Esophagus squamous epithelium (tissue), 5 donors: ENCODE measurements at places on chromosomes 1 and 21.

GRCh38 chr1:68231627-68232288 is 565 bp downstream of the WLS start:
- no peak for DNase-seq

- no peak for DNase-seq
These were observed 794 bp downstream of the NID1 start for GRCh38 chr1:236063919-236064673.

GRCh38 chr1:30728832-30729638 is 5.7 kb upstream of the MATN1 start:
- no peak for DNase-seq

DNA sequence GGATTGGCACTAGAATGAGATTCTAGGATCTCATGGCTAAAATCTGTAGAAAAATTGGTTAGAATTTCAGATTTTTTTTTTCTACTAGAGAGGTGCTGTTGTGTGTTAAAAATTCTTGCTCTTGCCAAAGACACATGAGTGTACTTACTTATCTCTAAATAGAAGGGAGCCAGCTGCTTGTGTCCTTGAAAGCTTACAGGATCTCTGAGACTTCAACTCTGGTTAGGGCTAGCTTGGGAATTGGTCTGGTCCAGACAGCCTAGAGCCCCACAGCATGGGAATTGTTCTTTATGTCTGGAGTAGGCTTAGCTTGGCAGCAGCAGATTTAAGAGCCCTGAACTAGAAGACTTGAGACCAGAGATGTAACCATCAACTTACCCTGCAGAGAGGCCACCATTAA is 37.3 kb downstream of the MACO1 start:
- DNase-seq = no peak

GRCh38 chr1:162228586-162228985 is 148.1 kb downstream of the SPATA46 start:
- DNase-seq = no peak

GRCh38 chr1:1115136-1115785 is 628 bp downstream of the C1orf159 start:
- DNase-seq = no peak

- DNase-seq = no peak
These were observed 28.8 kb downstream of the SAMD13 start for GRCh38 chr1:84330125-84330984.

- DNase-seq = no peak
These were observed 6.4 kb upstream of the LGR6 start for GRCh38 chr1:202187041-202187671.

DNA sequence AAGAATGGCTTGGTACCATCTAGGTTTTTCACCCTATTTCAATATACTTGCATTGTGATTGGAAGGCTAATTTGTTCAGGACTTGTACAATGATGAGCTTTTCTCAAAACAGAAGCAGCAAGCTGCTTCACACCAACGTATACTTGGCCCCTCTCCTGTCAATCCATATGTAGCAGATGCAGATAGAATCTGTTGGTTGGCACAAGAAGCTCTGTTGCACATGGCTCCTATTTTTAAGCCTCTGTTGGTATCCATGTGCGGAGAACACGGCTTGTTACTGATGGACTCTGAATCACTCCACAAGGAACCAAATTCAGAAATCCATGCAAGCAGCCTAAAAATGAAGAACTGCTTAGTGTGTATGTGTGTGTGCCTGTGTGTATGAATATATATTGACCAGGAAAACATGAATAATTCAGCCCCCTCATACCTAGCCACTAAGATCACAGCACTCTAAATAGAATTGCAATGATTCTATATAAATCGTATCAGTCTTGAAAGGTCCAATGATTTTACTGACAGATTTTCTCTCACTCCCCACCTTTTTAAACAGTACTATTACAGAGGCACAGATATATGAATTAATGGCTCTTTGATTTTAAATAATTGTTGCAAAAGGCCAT is 258.4 kb upstream of the DPYD start:
- DNase-seq = no peak

DNA sequence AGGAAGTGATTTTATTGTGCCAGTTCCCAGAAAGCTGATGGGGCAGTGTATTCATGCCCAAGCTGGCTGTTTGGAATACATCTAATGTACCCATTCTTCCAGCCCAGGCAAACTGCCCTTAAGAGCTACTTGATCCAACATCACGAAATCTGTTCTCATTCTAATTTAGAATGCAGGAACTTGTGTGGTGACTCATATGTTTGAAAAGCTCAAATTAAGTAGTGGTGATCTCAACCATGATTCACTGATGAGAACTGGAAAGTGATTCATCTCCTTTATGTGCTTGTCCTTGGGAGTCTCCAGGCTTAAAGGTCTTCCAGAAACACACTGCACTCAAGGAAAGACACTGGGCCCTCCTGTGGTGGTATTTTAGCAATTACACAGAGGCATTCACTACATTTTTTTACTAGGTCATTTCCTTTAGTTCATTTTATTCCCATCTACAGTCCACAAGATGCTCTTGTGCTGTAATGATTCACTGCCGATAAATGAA is 65.4 kb downstream of the RPE65 start:
- DNase-seq = no peak

DNA sequence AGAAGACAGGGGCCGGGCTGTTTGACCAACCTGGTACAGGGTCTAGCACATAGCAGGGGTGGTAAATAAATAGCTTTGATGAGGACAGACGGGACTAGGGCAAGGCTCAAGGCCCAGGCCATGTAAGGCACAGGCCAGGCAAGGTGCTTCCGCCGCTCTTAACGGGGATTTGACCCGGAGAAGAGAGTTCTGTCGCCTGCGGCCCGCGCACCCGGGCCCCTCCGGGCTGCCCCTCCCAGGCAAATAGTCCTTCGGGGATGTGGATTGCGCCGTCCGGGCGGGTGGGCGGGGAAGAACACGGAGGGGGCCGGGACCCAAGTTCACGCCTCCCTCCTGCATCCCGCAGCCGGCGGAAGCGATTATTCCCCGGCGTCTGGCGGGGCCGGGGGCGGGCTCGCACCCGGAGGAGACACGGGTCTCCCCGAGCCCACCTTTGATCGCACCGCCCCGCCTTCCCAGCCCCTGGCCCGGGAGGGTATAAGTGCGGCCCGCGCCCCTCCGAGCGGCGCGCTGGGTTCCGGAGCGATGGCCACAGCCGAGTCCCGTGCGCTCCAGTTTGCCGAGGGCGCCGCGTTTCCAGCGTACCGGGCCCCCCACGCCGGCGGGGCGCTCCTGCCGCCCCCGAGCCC is at the start of gene MIXL1:
MIXL1 (plus strand) TSS at position 508 of the 629 bp plus-strand sequence; CDS start at position 526, 18 bp downstream.
- DNase-seq = no peak

GRCh38 chr1:182406012-182406411 is 5.5 kb upstream of the TEDDM1 start:
- no peak for DNase-seq

DNA sequence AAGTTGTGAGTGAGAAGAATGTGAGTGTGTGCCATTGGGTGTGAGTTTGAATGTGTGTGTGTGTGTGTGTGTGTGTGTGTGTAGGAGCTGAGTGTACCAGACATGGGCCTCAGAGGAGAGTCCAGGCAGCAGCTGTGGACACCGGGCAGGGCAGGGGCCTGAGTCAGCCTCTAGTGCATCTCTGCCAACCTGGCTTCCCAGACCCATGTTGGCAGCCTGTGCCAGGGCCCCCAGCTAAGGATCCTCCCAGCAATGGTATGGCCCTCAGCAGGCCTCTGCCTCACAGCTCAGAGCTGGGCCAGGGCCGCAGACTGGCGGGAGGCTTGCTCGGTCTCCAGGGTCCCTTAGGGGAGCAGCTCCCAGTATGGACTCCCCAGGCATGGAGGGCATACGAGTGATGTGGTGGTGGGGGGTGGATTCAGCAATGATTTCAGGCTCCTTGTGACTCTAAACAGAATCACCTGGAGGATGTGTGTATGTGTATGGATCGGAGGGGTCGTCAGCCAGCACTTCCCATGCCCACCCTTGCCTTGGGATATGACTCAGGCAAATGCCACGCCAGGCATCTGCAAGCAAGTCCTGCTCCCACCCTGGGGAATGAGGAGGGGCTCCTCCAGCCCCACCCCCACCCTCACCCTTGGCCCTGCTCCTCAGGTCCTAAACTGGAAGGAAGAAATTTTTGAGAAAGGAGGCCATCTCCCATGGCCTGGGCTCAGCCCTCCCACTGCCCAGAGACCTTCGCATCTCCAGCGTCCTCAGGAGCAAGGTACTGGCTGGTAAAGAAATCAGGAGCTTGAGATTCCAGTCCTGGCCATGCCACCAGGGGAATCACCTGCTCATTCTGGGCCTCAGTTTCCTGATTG is 1.8 kb upstream of the FOXO6 start:
- DNase-seq = no peak
